ENCODE measurements at places on chromosomes 11 and 22.

- no peak for DNase-seq
Measured at GRCh38 chr11:19660076-19660475, 52.6 kb upstream of the NAV2 start.

DNA sequence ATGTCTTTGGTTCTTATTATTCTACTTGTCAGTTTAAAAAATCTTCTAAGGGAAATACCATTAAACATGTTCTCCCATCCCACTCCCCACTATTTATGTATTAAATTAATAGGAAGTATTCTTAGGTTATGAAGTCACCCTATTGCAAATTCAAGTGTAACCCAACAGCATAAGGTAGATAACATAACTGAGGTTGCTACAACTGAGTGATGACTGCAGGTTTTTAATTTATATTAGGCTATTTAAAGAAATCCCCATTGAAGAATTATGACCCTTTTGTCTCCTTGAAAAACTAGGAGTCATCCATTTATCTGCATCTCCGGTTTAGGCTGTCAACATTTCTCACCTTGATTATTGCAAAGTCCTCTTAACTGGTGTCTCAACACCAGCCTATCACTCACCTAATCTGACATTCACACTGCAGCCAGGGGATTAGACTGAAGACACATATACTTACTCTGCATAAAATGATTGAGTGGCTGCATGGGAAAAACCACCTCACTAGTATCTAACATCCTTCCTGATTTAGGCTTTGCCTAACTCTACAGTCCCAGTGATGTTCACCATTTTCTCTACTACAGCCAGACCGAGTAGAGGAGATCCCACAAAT, 649.4 kb downstream of the CNTN5 start:
- DNase-seq = no peak

- DNase-seq = no peak
Measured at GRCh38 chr22:31088233-31088986, 7.3 kb downstream of the SMTN start.

DNA sequence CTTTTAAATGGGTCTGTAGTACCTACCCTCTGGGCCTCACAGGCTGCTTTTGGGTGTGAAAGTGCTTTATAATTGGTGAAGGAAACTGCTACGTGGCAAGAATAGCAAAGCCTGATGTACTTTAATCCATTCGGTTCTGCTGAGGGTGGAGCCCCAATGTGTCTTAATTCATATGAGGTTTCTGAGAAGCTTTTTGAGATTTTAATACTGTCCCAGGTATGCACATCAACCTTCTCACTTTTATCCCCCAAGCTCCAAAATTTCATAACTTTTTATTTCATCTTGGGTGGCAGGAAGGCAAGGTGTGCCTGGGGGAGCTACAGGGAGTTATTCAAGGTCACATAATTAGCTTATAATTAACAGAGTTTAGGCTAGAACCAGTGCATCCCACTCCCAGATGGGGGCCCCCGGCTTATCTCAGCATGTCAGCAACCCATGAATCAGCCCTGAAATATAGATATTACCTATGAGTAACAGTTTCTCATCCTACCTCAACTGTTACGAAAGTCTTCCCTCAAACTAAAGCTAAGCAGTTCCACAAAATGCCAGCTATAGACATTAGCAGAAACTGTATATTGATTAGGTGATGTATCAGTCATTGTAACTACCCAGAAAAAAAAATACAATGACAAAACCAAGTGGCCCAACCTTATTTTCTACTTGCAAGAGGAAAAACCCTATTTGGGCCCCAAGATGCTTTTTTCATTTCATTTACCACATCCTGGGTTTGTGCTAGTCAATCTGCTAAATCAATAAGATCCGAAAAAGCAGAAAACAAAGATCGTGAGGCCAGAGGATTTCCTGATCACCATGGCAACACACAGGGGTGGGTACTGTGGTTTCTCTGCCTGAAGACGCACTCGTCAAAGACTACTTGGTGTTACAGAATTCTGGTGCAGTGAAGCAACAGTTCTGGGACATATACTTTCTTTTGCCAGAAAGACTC, 26.7 kb downstream of the CD44 start:
- DNase-seq = no peak

All from NCI-H510A (cell line).